Cerebellar cortex (tissue), 1 donor: ENCODE measurements at places on chromosomes 2 and 18.

DNA sequence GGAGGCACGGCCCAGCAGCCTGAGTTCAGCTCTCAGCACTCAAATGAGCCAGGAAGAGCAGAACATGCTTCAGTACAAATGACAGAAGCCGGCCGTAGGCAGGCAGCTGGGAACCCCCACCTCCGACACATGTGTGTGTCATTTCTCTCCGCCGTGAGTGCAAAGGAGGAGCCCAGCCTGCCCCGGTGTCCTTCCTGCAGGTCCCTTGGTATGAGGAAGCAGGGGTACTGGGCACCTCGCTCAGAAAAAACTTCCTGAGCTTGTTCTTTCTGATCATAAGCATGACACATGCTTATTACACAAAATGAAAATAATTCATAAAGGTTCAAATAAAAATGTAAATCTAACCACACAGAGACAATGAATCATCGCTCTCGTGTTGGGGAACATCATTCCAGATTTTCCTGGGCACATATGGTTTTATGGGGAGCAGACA, 35.3 kb downstream of the KCNF1 start:
- DNase-seq, result no peak

- DNase-seq, result no peak
Measured at GRCh38 chr18:13017247-13017875, 26.2 kb downstream of the CEP192 start.

DNA sequence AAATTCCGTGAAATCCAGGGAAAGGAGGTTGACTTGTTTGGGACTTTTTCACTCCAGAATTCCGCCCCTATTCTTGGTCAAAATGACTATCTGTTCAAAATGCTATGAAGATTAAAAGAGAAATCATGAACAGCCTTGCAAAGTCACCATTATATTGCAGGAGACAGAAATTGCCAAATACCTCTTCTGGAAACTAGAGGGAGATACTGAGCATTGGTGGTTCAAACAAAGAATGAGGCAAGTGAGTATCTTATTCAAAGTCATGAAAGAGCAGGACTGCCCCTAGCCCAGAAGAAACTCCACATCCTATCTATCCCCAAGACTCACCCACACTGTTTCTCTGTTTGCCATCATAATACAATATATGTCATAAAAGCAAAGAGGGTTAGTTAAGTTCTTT, 862.3 kb upstream of the POU3F3 start:
- DNase-seq, result no peak

DNA sequence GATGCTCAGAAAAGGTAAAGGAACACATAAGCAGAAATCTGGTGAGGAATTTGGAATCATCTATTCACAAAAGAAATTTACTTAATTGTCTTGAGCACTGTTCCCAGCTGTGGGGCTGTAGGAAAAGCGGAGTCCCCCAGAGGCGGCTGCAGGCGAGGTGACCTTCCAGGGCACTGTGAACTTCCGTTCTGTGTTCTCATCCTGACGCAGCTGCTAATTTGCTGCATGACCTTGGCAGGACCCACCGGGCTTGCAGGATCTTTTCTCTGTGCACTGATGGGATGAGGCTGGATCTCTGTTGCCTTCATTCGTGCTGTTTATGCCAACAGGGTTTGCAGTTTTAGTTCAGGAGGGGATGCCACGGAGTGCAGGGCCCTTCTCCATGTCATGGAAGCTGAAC, 301.9 kb upstream of the MYT1L start:
- DNase-seq, result no peak

DNA sequence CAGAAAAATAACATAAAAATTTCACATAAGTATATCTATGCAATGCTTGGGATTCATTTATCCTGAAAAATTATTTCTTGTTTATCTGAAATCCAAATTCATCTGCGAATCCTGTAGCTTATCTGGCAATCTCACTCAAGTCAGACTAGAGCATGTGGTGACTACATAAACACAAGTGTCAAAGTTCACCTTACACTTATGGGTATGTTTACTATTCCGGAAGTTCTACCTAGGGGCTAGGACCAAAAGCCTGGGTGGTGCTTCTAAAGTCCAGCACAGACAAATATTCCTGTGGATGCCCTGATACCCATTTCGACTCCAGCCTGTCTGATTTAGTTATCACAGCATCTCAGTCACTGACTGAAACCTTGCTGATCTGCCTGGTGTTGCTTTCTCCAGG, 364.0 kb downstream of the METTL4 start:
- no peak for DNase-seq

DNA sequence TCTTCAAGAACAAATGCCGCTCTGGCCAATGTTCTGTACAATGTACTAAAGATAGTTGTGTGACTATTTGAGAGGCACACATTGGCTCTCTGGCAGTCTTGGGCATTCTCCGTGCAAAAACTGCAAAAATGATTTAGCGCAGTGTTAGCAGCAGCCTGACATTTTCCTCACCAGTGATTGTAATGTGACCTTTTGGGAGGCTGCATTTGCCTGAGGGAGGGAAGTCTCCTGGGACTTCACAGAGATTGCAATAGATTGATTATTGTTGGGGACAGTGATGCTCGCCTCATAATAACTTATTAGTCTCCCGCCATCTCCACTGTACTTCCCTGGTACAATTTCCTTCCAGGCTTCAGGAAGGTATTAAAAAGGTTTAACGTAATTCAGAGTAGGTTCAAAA, 149.2 kb downstream of the UXS1 start:
- no peak for DNase-seq

GRCh38 chr2:97745474-97746174, 32.2 kb downstream of the ZAP70 start:
- DNase-seq, result no peak

DNA sequence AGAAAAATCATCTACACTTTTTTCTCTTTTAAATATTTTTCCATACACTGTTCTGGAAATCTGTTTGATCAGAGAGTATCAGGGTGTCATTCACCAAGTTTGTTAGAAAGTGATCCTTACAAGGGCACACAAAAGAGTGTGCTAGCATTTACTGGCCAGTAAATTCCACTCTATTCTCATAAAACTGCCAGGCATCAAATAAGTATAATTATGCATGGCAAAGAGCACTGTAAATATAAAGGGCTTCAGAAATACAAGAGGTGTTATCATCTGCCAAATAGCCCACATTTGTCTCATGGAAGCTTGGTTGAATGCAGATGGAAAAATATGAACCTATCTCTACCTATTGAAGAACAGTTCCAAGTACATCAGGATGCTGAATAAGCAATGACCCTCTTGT, 847.3 kb upstream of the ACVR2A start:
- no peak for DNase-seq
